Stimulated activated CD4-positive, alpha-beta T cell treated with anti-CD3 and anti-CD28 coated beads, Interleukin-1b, Interleukin-23, amount 100 ng/mL, for 1 hour (primary cell): ENCODE measurements at places on chromosomes 12 and 14.

GRCh38 chr12:106126441-106127337 lies 12.1 kb downstream of the NUAK1 start:
- DNase-seq: no peak

GRCh38 chr14:59107819-59108218 lies 80.6 kb upstream of the DAAM1 start:
- no peak for DNase-seq

DNA sequence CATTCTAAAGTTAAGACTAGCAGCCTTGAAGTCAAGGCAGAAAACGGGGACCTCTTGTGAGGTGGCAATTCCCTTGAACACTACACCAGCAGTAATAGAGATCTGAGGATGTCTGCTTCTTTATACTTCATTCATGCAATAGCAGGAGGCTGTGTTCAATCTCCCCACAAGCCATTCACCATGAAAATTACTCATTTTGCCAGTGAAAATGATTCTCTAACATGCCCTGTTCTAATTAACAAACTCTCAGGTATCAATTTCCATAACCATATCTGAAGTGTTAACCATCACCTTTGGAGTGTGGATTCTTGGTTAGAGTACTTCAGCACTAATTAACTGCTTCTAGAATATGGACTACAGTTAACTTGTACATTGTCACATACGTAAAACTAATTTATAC lies 3.4 kb upstream of the GLIPR1 start:
- no peak for DNase-seq

- DNase-seq: no peak
Measured at GRCh38 chr12:117980616-117981015, 11.8 kb upstream of the KSR2 start.

- no peak for DNase-seq
Measured at GRCh38 chr14:49160983-49161382, 425.2 kb downstream of the RPS29 start.

DNA sequence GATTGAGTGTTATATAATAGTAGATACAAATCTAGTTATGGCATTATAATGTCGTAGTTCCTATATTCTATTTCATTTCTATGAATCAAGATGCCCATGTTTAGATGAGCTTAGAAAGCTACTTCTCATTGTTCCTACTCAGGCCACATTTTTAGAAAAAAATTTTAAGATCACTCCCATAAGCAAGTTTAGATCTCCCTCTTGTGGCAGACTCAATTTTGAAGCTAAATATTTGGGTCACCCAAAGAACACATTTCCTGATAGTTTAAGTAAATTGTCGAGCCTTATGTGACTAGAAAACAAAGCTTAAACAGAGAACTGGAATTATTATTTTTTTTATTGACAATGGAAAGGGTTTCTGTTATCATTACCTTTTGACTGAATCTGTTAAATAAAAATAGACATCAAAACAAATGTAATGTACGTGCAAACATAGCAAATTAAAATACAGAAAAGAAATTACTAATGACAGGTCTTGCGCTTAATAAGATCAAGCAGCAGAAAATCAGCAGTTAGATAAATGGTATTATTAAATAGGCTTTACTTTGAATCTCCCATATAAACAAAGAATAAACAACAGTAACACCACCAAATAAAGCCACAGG lies 180.2 kb downstream of the ACSS3 start:
- DNase-seq: no peak

DNA sequence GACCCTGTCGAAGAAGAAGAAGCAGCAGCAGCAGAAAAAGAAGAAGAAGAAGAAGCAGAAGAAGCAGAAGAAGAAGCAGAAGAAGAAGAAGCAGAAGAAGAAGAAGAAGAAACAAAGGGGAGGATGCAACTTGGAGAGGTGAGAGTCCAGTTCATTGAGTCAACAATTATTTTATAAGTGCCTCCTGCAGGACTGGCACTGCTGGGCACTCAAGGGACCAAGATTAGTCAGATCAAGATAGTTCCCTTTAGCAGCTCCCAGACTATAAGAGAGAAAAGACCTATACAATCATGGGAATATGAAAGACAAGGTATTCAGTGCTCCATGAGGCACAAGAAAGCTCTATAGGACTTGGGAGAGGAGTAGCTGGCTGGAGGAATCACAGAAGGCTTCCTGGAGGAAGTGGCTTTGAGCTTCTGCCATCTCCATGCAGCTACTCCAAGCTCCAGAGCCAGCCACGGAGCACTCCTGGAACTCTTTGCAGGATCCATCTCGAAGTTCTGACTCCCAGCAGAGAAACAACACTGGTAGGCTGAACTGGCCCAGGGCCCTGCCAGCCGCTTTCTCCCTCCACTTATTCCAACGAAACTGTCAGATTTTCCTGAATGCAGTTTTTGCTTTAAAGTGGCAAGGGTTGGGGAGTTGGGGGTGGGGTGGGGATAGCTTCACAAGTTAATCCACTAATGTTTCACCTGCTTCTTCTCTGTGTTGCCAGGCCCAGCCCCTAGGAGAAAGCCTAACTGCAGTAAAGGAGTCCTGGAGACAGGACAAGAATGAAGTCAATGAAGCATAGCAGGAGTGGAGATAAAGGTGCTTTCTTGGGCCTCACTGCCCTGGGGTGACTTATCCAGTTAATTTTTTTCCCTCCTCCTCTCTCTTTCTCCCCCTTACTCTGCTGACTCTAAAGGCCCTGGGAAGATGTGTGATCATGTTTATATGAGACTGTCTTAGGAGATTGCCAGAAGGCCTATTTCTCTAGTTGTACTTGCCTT lies 140.1 kb upstream of the PARP11 start:
- DNase-seq: no peak

- DNase-seq: no peak
Measured at GRCh38 chr12:56221232-56221756, 428 bp downstream of the RNF41 start.

DNA sequence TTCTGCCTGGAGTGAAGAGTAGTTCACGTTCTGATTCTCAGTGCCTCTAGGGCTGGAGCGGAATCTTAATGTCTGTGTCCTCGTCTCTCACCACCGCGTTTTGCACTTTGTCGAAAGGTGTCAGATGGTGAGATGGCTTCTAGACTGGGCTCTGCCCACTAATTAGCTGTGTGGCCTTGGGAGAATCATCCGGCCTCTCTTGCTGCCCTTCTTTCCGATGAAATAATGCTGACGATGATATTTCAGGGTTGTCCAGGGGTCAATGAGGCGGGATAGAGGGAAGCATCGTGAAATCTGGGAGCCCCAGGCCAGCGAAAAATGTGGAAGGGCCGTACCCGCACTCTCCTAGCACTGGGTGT lies 811 bp upstream of the GALNT16 start:
- DNase-seq: no peak

DNA sequence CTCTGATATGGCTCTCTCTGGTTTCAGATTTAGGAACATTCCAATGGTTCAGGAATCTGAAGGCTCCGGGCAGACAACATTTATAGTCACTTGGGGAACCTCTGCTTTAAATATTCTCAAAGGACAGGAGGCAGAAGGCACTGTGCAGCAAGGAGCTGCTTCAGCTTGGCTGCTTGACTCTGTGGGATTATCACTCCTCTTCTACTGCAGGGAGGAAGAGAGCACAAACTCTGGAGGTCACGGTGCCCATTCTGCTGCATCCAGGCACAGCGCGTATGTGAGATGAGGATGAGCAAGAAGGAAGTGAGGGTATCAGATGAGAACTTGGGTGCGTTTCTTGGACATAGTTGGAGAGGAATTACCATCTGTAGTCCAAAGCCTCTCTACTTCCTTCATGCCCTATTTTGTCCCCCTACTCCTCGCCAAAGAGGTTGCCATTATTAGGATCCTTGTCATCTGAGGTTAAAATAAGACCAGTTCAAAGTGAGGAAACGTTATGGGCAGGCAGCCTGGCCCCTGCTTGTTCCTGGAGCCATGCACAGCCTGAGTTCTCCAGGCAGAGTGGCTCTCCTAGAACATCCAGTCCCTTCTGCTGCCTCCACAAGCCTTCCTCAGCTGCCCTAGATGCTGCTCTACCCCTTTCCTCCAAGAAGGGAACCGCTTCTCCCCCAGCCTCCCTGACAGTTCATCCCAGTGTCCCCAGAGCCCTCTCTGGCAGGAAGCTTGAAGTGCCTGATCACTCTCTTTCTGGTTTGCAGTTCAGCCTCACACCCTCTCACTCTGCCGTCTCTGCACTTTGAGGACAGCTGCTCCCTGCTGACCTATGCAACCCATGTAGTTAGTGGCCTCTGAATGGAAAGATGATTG lies 12.5 kb downstream of the FGF6 start:
- no peak for DNase-seq

- no peak for DNase-seq
Measured at GRCh38 chr12:119204131-119204530, 25.4 kb downstream of the HSPB8 start.

GRCh38 chr14:95361373-95362137 lies 41.8 kb upstream of the CLMN start:
- peak; percentile 14 for DNase-seq

- DNase-seq: no peak
Measured at GRCh38 chr12:21764065-21764464, 10.4 kb downstream of the KCNJ8 start.

- no peak for DNase-seq
Measured at GRCh38 chr14:75636100-75636692, 24.5 kb downstream of the ERG28 start.

GRCh38 chr12:21073822-21074460 lies 57.1 kb upstream of the SLCO1B1 start:
- no peak for DNase-seq

DNA sequence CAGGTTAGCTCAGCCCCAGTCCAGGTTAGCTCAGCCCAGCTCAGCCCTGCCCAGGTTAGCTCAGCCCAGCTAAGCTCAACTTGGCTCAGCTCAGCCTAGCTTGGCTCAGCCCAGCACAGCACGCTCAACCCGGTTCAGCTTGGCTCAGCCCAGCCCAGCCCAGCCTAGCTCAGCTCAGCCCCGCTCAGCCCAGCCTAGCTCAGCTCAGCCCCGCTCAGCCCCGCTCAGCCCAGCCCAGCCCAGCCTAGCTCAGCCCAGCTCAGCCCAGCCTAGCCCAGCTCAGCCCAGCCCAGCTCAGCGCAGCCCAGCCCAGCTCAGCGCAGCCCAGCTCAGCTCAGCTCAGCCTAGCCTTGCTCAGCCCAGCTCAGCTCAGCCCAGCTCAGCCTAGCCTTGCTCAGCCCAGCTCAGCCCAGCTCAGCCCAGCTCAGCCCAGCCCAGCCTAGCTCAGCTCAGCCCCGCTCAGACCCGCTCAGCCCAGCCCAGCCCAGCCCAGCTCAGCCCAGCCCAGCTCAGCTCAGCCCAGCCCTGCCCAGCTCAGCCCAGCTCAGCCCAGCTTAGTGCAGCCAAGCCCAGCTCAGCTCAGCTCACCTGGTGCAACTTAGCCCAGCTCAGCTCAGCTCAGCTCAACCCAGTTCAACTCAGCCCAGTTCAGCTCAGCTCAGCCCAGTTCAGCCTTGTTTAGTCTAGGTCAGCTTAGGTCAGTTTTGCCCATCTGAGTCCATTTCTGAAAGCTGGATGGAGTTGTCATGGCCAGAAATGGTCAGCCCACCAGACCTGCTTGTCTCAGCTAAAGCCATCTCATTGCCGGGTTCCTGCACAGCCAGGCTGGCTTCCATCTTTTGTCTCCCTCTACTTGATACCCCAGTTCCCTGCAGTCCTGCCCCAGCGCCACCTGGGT lies 333.6 kb downstream of the TMEM121 start:
- no peak for DNase-seq

DNA sequence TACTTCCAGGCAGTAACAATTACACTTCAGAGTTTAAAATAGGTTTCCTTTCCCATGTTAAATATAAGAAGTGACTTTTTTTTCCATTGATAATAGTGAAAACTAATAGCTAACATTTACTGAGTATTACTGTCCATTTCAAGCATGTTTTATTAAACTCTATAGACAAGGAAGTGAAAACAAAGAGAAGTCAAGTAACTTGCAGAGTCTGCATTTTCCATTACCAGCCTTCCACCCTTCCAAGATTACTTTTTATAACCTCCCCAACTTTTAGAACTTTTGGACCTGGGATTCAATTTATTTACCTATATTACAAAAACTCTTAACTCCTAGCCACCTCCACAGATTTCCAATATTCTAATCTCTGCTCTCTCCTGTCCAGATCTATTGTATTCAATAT lies 67.7 kb downstream of the SEC23A start:
- DNase-seq: no peak

DNA sequence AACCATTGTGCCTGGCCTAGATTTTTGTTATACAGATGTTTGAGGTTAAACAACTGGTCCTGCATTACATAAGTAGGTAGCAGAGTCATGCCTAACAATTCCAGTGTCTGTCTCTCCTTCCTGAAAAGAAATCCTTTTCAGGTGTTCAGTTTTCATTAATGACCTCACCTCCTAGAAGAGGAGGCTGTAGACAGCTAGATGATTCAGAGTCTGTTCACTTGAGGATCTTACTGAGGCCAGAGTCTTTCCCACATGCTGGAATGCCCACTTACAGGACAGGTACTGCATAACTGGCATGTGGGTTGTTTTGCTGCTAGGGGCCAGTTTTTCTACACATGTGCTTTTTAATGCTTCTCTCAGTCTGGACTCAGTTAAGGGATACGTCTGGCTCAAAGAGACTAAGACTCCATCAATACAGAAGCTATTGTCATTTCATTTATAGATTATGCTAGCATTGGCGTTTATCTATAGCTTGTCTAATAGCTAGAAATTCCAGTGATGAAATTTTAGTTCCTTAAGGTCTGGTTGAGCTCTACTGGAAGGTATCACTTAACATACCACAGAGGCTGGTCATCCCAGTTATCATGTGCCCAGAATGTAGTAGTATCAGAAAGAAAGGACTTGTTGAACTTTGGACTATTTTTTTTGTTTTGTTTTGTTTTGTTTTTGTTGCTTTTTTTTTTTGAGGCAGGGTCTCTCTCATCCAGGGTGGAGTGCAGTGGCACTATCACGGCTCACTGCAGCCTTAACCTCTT lies 206.4 kb downstream of the ERC1 start:
- no peak for DNase-seq

DNA sequence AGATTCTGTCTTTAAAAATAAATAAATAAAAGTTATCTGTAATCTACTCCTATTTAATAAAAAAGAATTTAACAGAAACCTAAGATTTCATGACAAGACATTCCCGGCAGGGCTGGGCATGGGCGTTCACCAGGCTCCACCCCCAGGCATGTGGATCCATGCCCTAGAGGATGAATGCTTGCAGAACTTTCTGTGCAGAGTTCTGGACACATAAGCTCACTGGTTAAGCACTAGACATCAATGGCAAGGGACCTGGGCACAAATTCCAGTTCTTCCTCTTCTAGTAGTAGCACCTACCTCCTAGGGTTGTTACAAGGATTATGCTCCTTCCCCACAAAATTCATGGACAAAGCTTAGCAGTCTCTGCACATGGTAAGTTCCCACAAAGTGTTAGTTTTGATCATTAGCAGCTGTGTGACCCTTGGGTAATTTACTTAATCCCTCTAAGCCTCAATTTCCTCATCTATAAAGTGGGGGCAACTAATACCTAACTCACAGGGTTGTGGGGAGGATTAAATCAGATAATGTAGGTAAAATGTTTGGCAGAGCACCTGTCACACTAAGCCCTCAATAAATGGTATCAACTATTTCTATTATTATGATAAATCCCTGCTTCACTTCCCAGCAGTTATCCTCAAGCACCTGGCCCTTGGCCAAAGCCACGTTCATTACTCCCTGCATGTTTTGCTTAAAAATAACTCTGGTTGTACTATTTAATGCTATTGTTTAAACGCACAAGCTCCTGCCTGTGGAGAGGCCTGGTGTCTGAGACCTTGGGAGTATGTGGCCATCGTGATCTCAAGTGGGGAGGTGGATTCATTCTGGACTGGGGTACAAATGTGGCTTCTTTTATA lies 9.8 kb downstream of the GALNT6 start:
- no peak for DNase-seq
